ENCODE measurements at places on chromosomes 7 and 10.

DNA sequence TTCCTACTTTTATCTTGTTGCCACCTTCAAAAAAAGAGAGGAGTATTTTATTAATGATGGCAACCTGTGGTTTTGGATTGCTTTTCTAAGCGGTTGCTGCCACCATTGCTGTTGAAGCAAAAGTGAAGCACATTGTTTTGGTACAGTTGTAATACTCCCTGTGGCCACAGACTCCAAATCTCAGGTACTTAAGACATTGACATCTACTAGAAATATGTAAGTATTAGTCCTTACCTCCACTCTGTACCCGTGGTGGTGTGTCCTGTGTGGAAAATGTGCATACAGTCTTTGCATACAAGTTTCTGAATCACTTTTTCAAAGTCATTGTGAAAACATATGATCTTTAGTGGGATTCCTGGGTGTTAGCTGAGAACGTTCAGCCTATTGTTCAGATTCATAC, 85.7 kb downstream of the ANLN start:
- no peak for DNase-seq

DNA sequence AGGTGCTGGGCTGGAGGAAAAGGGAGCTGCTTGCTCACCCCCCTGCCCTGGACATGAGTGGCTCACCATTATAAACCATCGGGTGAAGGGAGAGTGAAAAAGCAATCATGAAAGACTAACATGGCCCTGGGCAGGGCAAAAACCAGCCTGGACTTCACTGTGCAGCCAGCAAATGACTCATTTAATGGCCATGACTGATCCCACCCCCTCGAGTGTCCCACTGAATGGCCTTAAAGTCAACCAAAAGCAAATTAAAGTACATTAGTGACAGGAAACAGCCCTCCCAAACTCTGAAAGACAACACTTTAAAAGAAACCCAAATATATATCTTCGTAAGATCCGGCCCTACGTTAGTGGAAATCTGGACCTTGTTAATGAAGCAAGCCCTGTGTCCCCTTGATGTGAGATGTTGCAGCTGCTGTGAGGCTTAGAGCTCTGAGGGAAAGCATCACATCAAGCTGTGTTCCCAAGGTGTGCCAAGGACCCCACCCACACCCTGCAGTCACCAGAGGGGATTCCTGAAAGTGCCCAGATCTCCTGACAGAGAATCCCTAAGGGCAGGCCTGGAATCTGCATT, 31.2 kb downstream of the ADCYAP1R1 start:
- no peak for DNase-seq

GRCh38 chr10:118592675-118593330, 2.6 kb downstream of the PRLHR start:
- no peak for DNase-seq

GRCh38 chr10:63667596-63668480, 146.6 kb downstream of the REEP3 start:
- DNase-seq = no peak

DNA sequence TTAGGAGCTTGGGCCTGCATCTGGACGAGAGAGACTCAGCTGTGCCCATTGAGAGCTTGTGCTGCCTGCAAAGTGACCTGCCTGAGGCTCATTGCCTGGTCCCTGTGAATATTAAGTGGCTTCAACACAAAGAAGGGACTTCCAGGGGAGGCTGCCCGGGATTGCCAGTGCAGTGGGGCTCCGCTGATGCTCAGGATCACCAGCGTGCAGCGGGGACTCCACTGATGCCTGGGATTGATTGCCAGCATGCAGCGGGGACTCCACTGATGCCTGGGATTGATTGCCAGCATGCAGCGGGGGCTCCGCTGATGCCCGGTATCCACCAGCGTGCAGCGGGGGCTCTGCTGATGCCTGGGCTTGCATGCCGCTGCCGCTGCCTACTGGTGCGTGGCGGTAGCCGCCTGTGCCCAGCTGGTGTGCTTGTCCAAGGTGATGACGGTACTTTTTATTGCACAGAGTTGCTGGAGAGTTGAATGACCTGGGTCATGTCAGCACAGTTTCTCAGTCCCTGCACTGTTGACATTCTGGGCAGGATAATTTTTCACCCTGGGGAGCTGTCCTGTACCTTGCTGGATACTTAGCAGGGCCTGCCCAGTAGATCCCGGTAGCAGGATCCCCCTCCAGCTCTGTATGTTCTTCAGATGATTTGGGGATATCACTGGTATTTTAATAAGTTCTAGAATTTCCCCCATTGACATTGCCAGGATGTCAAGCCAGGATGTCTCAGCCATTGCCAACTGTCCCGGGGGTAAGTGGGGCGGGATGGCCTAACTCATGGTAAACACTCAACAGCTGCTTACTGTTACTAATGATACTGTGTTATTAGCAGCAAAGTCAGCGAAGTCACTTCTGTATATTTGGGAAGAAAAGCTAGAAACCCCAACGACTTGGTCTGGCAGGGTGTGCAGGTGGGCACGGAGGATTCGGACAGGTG, 13.0 kb downstream of the DOCK1 start:
- no peak for DNase-seq

GRCh38 chr7:69276011-69276729, 322.1 kb upstream of the AUTS2 start:
- DNase-seq = no peak

- no peak for DNase-seq
Observed at GRCh38 chr10:89352802-89353201, 25.0 kb downstream of the IFIT3 start.

GRCh38 chr10:6699336-6699735, 119.3 kb upstream of the PRKCQ start:
- no peak for DNase-seq

DNA sequence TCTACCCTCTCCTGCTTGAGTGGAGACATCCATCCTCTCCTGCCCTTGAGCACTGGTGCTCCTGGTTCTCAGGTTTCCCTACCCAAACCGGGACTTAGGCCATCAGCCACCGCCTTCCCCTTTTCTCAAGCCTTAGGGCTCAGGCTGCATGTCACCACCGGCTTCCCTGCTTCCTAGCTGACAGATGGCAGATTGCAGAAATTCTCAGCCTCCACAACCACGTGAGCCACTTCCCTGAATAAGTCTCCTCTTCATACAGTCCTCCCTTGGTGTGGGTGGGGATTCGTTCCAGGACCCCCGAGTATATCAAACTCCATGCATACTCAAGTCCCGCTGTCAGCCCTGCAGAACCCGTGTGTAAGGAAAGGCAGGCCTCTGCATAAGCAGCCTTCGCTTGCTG, 203.5 kb upstream of the ZNF32 start:
- no peak for DNase-seq

GRCh38 chr7:105015390-105015965, 1.5 kb downstream of the KMT2E start:
- no peak for DNase-seq

DNA sequence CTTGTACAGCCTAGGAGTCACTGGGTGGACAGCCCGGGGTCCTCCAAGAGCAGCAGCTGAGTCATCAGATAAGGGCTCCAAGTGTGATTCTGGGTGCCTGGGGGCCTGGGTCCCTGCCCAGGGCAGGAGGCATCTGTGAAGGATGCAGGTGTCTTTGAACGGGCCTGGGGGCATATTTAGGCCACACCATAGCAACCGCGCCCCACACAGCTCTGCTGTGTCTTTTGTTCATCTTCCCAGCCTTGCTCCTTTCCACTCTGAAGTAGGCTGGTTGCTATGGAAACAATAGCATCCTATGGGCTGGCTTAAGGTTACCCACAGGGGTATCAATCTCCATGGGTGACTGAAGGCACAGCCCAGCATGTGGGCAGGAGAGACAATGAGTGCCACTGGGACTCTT, 324.7 kb downstream of the TCERG1L start:
- DNase-seq = no peak

DNA sequence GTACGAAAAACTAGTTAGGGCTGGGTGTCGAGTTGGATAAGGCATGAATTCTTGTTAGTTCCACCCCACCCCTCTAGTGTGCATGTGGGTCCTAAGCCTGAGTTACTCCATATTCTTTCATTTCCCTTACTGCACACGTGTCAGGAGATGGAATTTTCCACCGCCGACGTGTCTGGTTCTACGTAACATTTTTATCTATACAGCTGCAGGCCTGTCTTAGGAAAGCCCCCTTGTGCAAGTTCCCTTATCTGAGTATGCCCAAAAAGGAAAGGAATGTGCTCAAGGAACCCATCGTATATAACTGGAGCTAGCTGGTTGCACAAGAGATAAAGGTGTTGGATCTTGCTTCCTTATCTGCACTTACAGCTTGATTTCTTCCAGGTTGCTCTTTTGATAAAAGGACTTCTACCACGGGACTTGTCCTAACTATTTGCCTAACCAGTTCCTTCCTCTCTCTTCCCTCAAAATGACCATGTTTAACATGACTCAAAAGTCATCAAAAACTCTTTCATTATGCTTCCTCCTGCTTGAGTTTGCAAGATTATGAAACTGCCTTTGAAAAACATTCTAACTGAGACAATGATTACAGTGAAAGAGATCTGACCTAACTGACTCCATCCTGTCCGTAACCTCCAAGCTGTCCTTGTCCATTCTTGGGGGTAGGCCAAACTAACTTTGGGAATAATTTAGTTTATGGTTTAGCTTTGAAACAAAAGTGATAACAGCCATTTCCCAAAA, 181.4 kb downstream of the AKR1D1 start:
- no peak for DNase-seq

DNA sequence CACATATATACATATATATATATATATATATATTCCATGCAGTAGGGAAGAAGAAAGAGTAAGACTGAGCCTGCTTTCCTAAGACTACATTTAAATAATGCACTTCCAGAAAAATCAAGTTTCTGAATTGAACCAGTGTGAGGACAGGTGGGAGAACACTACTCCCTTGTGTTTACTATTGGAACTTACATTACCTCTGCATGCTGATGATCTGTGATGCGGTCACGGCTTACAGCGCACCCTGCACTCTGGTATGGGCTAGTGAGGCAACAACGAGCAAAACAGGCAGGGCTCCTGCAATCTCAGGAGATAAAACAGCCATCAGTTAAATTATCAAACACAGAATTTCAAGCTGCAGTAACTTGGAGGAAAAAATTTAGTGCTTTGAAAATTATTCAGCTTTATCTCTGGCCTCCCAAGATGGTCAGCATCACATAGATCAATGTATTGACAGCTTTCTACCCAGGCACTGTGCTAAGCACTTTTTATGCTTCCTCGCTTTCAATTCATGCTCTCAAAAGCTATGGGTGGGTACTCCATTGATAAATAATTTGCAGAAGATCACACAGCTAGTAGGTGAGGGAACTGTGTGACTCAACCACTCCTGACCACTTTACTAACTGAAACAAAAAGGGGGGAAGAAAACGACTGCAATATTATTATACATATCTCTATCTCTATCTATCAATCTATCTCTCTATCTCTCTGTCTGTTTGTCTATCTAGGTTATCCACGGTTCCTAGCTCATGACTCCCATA, 20.5 kb upstream of the SLC16A12 start:
- DNase-seq = no peak

DNA sequence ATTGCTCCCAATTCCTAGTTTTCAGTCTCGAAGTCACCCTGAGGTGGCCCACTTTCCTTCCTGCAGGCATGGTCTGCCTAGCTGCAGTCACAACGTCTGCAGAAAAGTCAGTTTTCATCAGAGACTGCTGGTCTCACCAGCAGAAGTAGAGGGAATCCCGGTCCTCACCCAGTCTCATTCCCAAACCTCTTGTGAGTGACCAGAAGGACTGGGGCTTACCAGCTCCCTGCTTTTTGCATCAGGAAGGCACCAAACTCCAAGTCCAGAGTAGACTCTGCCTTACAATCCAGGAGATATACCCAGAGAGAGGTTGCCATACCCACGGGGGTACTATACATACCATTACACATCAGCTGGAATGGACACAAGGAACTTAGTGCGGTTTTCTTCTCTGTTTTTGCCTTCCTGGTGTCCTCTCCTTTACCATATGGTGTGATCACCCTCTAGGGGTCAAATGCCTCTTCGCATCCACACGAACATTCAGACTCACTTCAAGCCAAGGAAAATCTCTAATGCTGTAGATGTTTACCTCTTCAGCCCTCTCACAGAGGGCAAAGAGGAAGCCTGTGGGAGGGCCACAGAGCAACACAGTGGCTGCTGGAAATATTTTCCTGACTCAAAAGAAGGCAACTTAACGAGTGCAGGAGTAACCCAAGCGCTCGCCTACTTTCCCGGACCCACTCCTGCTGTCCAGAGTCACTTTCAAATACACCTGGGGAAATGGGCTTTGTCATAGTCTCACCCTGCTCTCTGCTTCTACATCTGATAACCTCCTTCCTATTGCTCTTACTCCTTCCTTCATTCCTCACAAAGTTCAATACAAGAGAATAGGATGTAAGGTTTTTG, 220.9 kb downstream of the C7orf25 start:
- no peak for DNase-seq

DNA sequence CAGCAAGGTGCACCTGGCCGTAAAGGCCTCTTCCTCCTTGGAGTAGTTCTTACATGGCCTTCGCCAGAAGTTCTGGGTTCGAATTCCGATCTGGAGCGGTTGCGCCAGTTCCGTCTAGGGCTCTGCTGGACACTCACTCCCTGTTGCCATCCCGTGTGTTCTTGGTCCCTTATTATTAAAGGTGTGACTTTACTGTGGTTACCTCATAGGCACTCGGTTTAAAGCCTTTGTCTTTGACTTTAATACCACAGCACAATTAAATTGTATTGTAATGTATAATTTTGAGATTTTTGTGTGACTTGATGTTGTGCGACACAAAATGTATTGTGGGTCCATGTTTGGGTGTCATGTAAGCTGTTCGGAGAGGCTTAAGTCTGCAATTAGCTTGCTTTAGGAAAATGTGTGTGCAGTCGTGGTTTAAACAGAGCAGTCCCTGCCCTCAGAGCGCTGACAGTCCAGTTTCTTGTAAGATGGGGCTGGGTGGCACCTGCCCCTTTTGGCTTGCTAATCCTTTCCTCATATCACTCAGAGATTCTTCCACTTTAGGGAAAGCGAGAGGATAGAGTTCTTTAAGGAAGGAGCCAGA, 919 bp downstream of the INPP5F start:
- no peak for DNase-seq

DNA sequence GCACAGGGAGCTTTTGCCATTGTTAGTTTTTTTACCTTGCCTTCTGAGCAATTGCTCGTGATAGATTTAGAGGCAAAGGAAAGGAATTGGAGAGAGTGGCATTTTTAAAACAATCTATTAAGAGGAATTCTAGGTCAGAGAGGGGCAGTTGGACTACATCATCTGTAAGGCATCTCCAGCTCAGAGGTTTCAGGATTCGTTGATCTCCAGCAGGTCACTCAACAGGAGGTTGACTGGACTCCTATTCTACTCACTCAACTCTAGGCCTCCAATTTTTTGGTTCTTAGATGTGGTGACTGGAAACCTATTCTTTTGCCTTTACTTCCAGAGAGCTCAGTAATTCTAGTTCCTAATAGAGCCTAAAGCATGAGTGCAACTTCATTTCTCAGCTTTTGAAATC, 42.8 kb downstream of the TBXAS1 start:
- DNase-seq = no peak

GRCh38 chr10:132742837-132743194, 43.1 kb downstream of the NKX6-2 start:
- DNase-seq = no peak

GRCh38 chr10:81414038-81414437, 461.0 kb upstream of the NRG3 start:
- no peak for DNase-seq

- no peak for DNase-seq
Observed at GRCh38 chr10:132899054-132899750, 43.2 kb downstream of the CFAP46 start.

Data from GM12892 (cell line).